ENCODE measurements at places on chromosomes 2 and 18.

- DNase-seq = no peak
Measured at GRCh38 chr2:110678457-110679336, 834 bp upstream of the BUB1 start.

GRCh38 chr2:212919238-212919637 lies 232.2 kb downstream of the IKZF2 start:
- DNase-seq = no peak

GRCh38 chr2:108967757-108968156 lies 21.3 kb downstream of the EDAR start:
- no peak for DNase-seq

GRCh38 chr2:157015015-157015575 lies 242.4 kb upstream of the GALNT5 start:
- DNase-seq = no peak

DNA sequence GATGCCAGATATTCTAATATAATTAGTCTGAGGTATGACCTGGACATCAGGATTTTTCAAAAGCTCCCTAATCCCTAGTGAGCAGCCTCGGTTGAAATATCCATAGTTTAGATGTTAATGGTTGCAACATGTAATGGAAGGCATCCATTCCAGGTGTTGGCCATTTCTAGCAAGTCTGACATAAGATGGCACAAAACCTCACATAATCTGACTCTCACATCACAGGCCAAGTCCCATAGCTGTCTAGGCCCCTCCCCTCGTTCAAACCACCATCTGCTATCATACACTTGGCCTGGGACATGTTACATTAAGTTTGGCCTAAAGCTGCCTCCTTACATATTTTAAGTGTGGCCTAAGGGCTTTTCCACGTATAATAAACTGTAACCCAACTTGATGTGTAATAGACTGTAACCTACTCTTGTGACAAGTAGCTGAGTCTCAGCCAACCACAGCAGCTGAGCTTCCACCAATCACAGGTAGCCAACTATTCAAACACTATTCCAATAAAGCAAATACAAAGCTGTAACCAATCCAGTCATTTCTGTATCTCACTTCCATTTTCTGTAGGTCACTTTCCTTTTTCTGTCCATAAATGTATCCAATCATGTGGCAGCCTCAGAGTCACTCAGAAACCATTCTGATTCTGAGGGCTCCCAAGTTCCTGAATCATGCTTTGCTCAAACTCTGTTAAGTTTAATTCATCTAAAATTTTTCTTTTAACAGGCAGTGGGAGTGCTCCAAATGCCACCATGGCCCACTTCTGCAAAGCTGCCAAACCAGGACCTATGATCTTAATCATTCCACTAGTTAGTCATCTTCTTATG lies 59.4 kb downstream of the ADD2 start:
- DNase-seq = no peak

- no peak for DNase-seq
Measured at GRCh38 chr2:231480781-231481180, 16.5 kb upstream of the NCL start.

DNA sequence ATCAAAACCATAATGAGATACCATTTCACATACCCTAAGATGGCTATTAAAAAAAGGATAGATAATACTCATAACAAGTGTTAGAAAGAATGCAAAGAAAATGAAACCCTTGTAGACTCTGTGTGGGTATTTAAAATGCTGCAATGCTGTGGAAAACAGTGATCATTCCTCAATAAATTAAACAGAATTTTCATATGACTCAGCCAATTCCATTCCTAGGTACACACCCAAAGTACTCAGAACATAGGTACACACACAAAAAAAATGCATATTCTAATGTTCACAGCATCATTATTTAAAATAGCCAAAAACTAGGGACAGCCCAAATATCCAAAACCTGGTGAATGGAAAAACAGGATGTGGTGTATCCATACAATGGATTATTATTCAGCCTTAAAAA lies 502.3 kb downstream of the KCNJ3 start:
- no peak for DNase-seq

DNA sequence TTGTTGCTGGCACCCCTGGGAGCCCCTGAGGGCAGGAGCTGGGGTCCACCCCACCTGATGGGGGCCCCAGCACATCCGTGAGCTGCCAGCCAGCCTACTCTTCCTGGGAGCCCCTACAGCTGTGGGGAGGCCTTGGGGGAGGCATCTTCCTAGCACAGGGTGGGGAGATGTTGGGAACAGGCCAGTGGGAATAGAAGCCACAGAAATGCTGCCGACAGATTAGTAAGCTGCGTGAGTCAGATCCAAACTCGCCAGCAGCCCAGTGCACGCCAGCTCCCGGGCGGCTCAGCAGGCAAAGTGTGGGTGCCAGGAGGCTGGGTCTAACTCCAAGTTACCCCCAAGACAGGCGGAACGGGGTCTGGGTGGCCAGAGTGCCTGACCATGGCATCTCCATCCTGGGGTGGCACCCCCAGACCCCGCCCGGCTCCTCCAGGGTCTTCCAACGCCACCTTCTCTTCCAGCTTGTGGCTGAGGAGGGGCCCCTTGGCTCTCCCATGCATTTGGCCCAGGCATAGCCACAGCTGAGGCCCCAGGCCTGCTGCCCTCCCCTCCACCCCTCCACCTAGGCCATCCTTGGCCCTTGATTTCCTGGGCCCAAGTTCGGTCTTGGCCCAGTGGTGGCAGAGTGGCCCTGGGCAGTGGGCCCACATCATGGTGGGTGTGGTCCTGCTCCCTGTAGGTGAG lies 15.3 kb downstream of the CROCC2 start:
- no peak for DNase-seq

- no peak for DNase-seq
Measured at GRCh38 chr2:9772035-9772998, 71.0 kb upstream of the TAF1B start.

- DNase-seq = no peak
Measured at GRCh38 chr2:195363496-195363895, 293.5 kb upstream of the SLC39A10 start.

DNA sequence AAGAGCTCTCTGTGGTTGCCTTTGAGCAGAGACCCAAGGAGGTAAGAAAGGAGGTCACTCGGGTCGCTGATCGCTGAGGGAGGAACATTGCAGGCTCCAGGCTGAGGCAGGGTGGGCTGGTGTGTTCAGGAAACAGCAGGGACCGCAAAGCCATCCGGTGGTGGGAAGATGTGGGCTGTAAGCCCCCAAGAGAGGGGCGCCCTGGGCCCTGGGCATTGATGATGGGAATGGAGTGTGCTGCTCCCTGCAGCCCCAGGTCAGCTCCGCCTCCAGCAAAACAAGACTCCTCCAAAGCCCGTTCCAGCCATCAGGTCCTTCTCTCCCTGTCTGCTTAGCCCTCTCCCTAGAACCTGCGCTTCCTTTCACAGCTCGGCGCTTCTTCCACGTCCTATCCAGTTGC lies 229.7 kb downstream of the KLHL29 start:
- DNase-seq = no peak

DNA sequence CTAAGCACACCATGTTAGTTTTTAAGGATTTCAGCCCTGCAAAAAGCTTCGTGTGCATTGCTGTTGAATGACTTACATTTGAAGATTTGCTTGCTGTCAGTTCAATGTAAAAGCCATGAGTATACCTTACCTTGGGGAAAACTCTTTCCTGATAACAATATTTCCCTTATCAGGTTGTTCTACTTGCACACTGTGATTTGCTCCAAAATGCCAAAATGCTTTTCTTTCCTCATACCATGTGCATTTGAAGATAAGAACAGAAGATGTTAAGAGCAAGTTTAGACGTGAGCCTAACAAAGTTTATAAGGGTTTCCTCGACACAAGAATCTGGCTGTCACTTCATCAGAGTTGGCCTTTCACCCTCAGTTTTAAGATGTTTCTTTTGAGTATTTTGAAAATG lies 57.6 kb downstream of the SCN1A start:
- DNase-seq = no peak

DNA sequence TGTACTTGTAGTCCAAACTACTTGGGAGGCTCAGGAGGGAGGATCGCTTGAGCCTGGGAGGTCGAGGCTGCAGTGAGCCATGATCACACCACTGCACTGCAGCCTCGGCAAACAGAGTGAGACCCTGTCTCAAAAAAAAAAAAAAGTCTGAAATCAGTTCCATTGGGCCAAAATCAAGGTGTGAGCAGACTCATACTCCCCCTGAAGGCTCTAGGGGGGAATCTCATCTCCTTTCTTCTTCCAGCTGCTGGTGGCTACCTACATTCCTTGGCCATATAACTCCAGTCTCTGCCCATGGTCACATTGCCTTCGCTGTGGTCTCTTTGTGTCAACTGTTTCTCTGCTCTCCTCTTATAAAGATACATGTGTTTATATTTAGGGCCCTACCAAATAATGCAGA lies 234.0 kb downstream of the LRRTM1 start:
- DNase-seq = no peak

DNA sequence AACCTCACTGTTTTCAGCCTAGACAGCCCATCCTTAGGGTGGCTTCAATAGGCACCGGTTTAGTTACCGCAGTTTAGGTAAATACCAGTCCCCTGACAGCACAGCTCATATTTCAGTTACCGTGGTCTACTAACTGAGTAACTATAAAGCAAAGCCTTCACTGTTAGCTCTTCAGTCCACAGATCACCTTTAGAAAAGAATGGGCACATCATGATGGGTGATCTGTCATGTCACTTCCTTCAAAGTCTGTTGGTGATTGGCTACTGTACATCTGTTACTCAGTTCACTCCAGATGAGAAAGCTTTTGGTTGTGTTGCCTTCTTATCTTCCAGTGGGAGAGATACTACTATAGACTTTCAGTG lies 21.0 kb downstream of the SLC20A1 start:
- no peak for DNase-seq

DNA sequence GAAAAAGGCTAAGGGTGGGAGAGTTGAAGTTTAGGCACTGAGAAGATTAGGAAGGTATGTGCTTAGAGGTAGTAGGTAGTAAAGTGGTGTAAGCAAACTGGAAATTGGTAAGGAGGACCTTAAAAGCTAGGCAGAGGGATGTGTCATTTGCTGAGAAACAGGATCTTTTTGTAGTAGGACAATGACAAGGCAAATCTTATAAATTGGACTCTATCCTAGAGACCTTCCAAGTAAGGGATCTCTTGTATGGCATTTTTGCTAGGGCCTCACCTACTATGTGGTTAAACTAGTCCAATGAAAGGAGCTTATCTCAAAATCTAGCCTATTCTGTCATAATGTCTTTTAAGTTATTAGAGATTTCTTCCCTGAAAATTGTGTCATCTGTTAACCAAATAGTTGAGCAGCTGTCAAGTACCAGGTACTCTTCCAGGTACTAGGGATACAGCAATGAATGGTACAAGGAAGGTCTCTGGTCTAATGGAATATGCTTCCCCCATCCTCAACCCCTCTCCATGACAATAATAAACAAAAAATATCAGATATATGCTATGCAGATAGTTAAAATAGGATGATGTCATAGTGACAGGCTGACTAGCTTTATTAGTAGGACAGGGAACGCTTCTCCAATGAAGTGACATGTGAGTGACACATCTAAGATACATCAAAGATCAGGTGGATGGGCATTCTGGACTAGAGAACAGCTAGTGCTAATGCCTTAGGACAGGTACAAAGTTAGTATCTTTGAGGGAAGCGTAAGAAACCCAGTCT lies 17.7 kb downstream of the RIOK3 start:
- no peak for DNase-seq

DNA sequence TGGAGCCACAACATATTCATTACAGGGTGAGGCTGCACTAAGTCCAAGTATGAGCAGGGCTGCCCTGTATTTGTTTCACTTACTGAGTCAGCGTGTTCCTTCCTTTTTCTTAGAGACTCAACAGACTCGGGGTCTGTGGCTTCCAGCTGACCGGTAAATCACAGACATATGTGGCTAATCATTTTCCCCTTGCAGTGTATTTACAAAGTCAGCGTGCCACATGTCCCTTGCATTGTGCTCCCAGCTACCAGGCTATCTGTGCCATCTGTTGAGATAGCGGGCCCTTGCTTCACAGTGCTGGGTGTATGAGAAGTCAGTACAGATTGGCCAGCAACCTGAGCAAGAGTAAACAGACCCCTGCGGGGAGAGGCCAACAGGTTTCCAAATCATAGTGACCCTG lies 254.3 kb downstream of the LRRTM1 start:
- DNase-seq = no peak

DNA sequence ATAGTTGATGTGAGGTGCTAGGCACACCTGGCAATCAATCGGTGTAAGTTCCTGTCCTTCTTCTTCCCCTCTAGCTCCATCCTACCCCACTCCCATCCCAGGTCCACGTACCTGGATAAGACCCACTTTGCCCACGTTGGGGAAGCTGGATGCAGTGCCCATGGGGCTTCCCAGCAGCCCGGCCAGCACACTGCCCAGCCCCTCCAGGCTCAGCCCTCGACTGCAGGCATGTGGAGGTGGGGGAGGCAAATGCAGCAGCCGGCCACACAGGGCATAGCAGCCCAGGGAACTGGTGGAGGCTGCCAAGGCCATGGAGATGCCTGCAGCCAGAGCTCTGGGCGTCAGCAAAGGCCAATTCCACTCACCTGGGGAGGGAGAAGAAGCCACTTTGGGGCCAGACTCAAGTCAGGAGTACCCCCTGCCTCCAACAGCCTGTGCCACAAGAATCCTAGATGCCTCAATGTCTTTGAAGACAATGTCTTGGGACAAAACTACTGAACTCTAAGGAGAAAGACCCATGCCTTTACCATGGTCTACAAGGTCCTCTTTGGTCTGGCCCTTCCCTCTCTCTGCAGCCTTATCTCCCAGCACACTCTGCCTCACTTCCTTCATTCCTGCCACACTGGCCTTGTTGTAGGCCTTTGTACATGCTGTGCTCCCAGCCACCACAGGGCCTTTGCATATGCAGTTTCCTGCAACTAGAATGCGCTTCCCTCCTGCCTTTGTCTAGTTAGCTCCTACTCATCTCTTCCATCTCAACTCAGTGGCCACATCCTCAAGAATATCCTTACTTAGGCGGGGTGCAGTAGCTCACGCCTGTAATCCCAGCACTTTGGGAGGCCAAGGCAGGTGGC lies 4.5 kb downstream of the SLC23A3 start:
- no peak for DNase-seq

GRCh38 chr18:37297106-37297505 lies 268.5 kb downstream of the CELF4 start:
- DNase-seq = no peak

DNA sequence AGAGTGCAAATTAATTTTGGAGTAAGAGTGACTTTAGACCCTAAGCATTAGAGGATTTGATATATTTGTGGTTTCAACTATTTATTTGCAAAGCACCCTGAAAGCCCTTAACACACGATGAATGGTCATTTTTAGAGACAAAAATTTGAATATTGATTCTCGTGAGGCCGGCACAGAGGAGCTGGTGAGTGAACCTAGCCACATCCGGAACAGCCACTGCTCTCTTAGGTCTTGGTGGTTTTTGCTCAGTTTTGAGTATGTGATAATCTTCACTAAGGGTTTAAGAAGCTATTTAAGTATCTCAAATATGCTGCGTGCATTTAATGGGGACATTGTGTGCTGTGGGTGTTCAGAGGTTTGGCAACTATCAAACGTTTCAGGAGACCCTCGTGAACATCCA lies 204.8 kb downstream of the TSN start:
- DNase-seq = no peak
